Activated gamma-delta T cell treated with Interleukin-2 at 50 U/mL for 16 hours (primary cell): ENCODE measurements at places on chromosomes 5 and 9.
A peak's percentile ranks its signal among the peaks of the same experiment; 100 is the strongest.

DNA sequence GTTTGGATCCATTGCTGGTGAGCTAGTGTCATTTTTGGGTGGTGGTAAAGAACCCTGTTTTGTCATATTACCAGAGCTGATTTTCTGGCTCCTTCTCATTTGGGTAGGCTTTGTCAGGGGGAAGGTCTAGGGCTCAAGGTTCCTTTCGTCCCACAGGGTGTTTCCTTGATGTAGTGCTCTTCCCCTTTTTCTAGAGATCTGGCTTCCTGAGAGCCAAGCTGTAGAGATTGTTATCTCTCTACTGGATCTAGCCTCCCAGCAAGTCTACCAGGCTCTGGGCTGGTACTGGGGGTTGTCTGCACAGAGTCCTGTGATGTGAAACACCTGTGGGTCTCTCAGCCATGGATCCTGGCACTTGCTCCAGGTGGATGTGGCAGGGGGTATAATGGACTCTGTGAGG lies 145.9 kb downstream of the HINT1 start:
- DNase-seq: no peak

DNA sequence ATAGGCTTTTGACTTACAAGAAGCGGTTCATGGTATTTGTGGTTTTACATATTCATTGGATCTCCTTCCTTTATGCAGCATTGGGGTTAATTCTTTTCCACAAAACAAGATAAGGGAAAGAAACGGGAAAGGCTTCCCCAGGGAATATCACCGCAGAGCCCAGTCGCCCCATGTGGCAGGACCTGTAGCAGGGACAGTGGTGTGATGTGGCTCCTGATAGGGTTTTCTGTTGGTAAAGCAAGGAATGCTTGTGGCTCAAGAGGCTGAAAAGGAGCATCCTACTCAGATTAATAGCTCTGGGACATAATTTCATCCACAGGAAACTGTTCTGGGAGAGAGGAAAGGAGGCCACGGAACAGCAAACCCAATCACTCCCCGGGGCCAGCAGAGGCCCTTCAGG lies 699.9 kb downstream of the MTRR start:
- DNase-seq: no peak

- no peak for DNase-seq
Observed at GRCh38 chr5:114335391-114335790, 26.5 kb upstream of the KCNN2 start.

- no peak for DNase-seq
Observed at GRCh38 chr5:16819522-16820167, 116.4 kb downstream of the MYO10 start.

- no peak for DNase-seq
Observed at GRCh38 chr5:173012882-173013281, 29.3 kb downstream of the ATP6V0E1 start.

DNA sequence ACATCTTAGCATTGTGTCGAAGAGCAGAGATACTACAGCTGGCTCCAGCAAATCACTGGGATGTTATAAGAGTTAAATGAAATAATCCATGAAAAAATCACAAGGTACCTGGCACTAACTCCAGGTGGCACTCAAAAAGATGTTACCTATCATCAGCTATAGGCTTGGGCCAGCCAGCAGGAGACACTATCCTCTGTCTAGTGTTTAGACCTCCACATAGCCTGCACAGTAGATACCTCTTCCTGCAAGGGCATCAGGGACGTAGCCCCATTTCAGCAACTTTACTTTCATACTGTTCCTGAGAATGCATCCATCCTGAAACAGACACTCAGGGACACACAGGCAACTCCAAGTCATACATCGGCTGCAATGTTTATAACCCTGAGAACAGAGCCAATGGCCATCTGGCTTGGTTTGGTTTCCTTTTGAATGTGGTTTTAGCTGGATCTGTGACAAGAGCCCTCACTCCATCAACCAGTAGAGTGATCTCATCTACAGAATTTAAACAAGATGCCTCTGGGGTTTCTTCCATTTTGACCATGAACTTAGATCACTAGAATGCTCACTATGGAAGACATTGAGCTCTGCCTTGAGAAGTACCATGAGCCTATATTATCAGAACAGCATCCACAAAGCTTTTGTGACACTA lies 69.9 kb downstream of the TLE1 start:
- no peak for DNase-seq

- no peak for DNase-seq
Observed at GRCh38 chr9:13942695-13943094, 371.2 kb downstream of the NFIB start.

GRCh38 chr9:129835860-129836223 lies 584 bp downstream of the USP20 start:
- no peak for DNase-seq

- peak; percentile 86 for DNase-seq
Observed at GRCh38 chr5:179801304-179802206, 5.1 kb downstream of the MGAT4B start.

- no peak for DNase-seq
Observed at GRCh38 chr9:35904338-35904737, 1.7 kb upstream of the HRCT1 start.

GRCh38 chr5:179292681-179293635 lies 52.3 kb downstream of the ADAMTS2 start:
- no peak for DNase-seq

- no peak for DNase-seq
Observed at GRCh38 chr9:127077644-127077946, 44.8 kb downstream of the ANGPTL2 start.

- no peak for DNase-seq
Observed at GRCh38 chr9:131606896-131607567, 61.7 kb downstream of the PRRT1B start.

DNA sequence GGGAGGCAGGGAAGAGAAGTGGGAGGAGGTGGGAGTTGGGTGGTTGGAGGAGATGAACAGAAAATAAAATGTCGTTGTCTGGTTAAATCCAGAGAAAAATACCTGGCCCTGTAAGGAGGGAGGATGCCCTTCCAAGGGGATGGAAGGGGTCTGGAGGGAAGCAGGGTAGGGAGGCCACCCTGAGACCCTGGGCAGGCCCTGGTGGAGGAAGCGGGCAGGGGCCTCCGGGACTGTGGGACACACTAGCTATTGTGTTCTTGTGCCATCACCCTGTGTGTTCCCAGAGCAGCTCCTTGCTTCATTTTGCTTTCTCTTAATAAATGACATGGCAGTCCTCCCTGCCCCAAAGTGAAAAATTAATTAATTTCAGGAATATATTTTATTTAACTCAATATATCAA lies 11.8 kb upstream of the CD180 start:
- no peak for DNase-seq

DNA sequence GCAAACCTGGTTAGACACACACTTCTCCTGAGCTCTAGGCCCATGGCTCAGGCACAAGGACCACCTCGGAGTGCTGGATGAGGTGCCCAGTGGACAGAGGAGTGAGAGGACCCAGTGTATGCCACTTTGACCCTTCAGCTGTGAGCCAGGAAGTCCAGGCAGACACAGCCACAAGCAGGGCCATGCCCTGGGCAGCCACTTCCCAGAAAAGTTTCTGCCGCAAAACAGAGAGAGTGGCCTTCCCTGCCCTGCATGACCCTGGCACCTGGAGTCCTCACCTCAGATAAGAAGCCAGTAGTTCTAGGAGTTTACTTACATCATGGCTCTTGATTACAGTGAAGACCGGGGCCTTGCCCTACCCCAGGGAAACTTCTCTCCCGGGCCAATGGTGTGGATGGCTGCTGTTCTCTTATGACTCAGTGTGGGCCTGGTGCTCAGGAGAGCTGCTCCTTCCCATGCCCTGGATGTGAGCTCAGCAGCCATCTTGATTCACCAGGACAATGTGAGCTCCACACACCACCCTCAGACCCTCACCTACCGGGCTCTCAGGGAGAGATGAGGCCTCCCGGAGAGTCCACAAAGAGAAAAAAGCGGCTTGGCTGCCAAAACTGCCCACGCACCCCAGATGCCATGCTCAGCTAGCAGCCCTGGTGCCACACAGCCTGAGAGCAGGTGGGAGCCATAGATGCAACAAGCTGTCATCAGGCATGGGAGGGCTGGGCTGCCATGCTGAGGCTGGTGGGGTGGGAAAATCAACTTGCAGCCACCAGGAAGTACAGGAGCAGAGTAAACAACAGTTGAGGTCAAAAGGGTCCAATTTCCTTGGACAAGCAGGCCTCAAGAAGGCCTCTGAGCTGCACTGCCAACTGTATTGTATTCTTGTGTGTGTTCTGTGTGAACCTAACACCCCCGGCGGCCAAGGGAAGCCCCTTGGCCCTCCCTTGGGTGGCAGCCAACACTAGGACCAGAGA lies 11.7 kb upstream of the IRF1 start:
- no peak for DNase-seq

- DNase-seq: no peak
Observed at GRCh38 chr5:58974601-58975000, 391.7 kb downstream of the RAB3C start.

- no peak for DNase-seq
Observed at GRCh38 chr5:117183326-117183725, 608.7 kb upstream of the SEMA6A start.

DNA sequence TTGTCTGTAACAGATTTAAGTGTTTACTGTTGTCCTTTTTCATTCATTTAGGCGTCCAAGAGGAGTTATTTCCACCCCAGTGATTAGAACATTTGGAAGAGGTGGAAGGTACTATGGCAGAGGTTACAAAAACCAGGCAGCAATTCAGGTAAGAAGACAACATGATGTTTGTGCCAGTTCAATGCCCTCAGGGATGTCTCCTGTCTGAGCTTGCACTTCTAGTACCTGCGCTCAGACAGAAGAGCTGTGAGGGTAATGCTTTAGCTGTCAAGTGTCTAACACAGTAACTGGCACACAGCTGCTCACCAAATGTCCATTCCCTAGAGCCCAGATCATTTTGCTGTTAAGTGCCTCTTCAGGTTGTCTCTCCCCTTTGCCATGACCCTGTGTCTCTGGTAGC lies 14.2 kb upstream of the PHF2 start:
- DNase-seq: no peak

GRCh38 chr5:110209401-110209800 lies 517.1 kb downstream of the TMEM232 start:
- no peak for DNase-seq

DNA sequence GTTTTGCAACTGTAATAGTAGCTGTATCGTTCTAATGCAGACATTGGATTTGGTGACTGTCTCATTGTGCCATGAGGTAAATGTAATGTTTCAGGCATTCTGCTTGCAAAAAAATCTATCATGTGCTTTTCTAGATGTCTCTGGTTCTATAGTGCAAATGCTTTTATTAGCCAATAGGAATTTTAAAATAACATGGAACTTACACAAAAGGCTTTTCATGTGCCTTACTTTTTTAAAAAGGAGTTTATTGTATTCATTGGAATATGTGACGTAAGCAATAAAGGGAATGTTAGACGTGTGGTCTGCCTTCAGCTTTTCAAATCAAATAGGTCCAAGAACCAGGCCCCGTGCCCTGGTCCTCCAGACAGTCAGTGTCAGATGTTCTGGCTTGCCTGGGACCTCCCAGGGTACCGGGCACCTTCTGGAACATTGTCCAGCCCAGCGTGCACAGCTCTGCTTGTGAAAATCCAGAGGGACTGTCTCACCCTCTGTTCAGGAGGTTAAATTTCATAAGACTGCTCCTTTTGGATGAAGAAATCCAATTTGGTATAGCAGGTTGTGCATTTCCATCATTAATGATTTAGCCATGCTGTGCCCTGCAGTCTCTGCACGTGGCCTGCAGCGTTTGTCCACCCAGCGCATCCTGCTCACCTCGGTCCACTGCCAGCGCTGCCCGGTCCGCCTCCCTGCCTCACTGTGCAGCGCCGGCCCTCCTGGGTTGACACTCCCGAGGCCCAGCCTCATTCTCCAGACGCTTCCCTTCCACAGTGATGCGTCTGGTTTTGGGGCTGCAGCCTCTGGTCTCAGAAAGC lies 6.6 kb upstream of the AHRR start:
- no peak for DNase-seq

- DNase-seq: no peak
Observed at GRCh38 chr5:136768457-136768856, 403.1 kb upstream of the TRPC7 start.

GRCh38 chr5:32506799-32507198 lies 62.3 kb upstream of the ZFR start:
- DNase-seq: no peak

- no peak for DNase-seq
Observed at GRCh38 chr9:117464941-117465616, 50.2 kb upstream of the ASTN2 start.

DNA sequence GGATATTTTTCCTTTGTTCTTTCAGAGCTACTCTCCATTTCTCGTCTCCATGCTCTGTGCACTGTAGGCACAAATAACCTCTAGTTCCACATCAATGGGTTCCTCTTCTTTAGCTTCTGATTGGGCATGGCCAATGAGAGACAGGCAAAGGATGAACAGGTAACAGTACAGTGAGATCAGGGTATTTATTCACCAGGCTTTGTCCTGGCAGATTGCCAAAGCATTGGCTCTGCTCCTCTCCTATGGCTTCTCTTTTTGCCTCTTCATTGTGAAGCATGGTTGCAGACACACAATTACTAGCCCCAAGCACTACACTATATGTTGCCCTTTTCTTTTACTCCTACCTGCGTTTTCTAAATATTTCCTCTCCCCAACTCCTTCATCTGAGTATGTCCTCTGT lies 215.1 kb upstream of the ARRDC3 start:
- DNase-seq: no peak
